Stimulated activated CD8-positive, alpha-beta memory T cell treated with anti-CD3 and anti-CD28 coated beads, Interleukin-4, amount 100 ng/mL, for 4 hours (primary cell): ENCODE measurements at places on chromosomes 13 and 19.
A peak's percentile ranks its signal among the peaks of the same experiment; 100 is the strongest.

DNA sequence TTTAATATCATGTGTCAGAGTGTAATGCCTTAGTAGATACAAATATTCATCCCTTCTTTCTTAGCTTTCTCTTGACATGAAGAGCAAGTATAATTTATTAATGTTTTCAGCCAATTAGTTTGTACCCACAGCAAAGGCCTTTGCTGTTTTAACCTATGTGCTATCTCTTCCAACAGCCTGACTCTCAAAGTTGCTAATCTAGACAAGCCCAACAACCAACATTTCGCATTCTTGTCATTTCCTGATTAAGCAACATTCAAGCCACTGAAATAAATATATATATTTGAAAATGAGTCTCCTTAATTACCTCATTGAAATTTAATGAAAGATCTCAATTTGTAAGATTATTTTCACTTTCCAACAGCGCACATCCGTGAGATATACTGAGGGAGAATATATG, 18.5 kb downstream of the EPSTI1 start:
- no peak for DNase-seq

- DNase-seq, result no peak
Measured at GRCh38 chr13:50829226-50829625, 14.3 kb downstream of the DLEU7 start.

DNA sequence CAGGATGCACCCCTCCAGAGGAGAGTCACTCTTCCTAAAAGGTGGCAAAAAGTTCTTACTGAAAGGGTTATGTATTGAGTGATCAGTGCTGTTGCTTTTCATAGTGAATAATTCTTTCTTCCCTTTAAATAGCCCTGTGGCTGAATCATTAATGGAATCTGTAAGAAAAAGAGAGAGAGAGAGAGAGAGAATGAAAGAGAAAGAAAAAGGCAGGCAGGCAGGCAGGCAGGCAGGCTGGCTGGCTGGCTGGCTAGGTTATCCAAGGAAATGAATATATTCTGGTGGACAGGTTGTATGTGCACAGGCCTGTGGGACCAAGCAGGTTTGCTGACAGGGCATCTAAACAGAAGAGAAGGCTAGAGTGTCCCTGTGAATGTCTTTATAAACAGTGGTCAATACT, 100.5 kb downstream of the DLEU7 start:
- no peak for DNase-seq

DNA sequence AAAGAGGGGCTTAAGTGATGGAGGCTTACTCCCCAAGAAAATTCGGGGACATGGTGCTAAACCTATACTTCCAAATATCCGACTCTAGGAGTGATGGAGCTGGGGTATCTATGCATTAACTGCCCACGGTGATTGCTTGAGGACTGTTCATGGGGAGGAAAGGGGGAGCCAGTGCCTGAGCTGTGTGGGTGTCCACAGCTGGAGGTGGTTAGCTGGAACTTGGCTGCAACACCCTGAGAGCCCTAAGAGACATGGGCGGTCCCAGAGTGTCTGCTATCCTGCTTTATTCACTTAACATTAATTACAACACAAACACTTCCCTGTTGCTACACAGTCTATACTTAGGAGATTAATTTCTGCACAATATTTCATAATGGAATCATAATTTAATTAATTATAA, 28.1 kb upstream of the POMP start:
- no peak for DNase-seq

DNA sequence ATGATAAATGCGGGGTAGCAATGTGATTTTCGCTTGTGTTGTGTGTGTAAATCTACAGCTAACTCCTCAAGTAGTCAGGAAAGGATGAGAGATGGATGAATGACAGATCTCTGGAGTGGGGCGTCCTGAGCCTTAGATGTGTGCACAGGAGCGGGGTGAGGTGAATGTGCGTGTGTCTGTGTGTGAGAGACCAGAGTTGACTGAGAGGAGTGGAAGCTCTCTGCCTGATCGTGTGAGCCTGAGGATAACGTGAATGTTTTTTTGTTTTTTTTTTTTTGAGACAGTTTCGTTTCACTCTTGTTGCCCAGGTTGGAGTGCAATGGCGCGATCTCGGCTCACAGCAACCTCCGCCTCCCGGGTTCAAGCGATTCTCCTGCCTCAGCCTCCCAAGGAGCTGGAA, 805 bp downstream of the ZNF461 start:
- no peak for DNase-seq

DNA sequence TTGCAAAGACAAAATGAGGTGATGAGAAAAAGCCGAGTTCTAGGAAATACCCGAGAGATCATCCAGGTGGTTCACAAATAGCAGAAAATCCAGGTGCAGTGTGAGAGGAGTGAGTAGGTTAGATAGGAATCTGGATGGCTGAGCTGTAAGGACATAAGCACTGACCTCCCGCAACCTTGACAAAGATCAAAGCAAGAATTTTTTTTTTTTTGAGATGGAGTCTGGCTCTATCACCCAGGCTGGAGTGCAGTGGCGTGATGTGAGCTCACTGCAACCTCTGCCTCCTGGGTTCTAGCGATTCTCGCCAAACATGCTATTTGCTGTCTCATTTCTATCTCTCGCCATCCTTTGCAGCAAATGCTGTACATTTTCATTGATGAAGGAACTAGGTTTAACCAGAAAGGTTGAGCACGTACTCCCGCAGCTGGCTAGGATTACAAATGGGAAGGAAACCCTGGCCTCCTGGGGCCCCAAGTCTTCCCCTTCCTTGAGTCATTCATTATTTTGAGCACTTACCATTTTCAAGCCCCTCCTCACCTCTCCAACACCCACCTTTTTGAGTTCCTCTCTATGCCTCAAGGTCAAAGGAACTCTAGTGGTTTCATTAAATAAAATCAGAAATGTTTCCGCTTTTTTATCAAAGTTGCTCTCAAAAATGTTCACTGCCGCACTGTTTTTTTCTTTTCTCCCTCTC, 38.8 kb downstream of the NLRP12 start:
- no peak for DNase-seq

GRCh38 chr19:47225746-47226425, 5.1 kb downstream of the BBC3 start:
- DNase-seq, result peak; percentile 72

DNA sequence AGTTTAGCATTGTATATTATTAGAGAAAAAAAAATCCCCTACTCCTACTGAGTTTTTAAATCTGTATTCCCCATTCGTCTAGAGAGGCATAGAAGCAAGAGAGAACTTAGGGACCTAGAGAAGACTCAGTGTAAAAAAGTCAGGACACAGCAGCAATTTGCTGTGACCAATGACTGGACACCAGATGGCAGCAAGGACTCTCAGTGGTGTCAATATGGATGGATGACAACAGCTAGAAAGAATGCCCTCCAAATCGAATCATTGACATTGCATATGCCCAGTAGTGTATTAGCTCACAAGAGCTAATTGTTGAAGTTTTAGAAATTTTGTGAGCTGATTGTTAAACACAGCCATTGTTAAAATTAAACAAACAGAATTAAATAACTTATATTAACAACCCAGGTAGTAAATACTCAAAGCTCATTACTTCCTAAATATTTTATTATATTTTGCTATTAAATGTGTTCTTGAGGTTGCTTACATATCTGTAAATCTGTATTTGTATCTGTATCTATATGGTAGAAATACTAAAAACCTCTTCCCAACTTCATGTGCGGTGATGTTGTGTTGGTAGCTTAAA, 43.9 kb downstream of the SIAH3 start:
- DNase-seq, result no peak

DNA sequence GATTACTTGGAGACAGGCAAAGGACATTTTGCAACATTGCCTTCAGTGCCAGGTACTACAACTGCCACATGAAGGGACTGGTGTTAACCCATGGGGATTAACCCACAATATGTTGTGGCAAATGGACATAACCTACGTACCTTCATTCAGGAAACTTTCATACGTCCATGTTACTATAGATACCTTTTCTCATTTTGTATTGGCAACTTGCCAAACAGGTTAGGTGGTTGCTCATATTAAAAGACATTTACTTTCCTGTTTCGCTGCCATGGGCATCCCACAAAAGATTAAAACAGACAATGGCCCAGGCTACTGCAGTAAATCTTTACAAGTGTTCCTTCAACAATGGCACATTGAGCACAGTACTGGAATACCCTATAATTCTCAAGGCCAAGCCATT, 925.3 kb downstream of the SLITRK6 start:
- DNase-seq, result no peak

DNA sequence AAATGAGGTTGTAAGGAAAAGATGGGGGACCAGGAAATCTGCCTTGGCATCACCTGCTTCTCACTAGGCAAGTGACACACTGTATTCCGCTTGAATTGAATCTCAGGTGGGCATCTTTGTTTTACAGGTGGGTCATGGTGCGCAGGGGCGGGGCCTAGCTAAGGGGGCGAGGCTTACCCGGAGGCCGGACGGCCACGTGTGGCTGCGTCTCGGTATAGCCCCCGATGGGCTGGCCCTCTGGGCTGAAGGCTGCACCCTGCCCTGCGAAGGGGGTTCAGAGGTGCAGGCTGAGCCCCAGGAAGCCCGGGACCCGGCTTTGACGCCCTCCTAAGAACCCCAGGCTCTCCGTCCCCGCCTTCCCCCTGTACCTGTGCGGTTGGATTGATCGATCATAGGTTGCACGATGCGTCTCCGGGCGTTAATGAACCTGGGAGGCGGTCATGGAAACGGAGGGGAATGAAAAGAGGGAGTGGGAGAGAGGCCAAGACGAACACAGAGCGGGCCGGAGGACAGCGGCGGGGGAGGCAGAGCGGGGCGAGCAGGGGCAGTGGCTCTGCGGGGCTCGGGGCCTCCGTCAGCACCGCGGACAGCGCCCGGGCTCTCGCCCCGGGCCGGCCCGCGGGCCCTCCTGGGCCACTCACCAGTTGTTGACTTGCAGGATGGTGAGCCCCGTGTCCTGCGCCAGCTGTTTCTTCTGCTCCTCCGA, 12.5 kb downstream of the MEIS3 start:
- no peak for DNase-seq

- DNase-seq, result no peak
Measured at GRCh38 chr19:46150606-46151005, 2.6 kb downstream of the IGFL2 start.

- no peak for DNase-seq
Measured at GRCh38 chr19:33156334-33156733, 24.4 kb downstream of the WDR88 start.

DNA sequence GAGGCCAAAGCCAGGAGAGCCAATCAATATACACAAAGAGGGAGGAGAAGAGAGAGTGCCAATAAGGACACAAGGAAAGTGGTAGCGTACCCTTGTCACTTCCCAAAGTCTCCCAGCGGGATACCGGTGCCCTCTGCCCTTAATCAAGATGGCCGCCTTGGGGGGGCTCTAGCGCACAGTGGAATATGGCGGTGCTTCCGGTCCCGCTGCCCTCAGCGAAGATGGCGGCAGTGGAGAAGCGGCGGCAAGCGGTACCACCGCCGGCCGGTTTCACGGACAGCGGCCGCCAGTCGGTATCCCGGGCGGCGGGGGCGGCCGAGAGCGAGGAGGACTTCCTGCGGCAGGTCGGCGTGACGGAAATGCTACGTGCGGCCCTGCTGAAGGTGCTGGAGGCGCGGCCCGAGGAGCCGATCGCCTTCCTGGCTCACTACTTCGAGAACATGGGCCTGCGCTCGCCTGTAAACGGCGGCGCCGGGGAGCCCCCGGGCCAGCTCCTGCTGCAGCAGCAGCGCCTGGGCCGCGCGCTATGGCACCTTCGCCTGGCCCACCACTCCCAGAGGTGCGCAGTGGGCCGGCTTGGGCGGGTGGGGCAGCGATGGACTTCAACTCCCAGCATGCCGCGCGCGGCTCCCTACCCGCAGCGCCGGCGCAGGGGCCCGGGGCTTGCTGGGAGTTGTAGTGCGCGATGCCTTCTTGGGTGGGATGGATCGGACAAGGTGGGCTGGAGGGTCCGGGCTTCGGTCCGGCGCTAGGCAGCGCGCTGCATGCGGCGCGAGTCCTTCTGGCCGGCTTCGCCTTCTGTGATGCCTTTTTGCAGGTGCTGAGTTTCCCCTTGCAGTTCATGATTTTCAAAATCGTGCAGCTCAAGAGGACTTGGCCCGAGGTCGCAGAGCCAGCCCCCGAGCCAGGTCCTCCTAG, at the start of gene TPGS1:
Gene TPGS1 (plus strand): TSS at position 212 of the 918 bp plus-strand sequence. CDS start 10 bp downstream, at position 222.
- DNase-seq, result peak; percentile 78

GRCh38 chr13:32001154-32001768, 30.3 kb upstream of the FRY start:
- DNase-seq, result no peak

DNA sequence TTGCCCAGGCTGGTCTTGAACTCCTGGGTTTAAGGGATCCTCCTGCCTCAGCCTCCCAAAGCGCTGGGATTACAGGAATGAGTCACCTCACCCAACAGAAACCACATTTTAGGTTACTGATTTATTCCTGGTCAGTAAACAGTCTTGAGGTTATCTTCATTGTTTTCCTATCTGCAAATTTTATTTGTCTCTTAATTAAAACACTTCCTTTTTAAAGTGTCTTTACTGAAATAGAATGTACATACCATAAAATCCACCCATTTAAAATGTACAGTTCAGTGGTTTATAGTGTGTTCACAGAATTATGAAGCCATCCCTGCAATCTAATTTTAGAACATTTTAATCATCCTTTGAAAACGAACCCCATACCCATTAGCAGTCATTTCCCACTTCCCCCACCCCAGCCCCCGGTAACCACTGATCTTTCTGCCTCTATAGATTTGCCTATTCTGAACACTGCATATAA, 63.0 kb downstream of the MAP4K1 start:
- no peak for DNase-seq

DNA sequence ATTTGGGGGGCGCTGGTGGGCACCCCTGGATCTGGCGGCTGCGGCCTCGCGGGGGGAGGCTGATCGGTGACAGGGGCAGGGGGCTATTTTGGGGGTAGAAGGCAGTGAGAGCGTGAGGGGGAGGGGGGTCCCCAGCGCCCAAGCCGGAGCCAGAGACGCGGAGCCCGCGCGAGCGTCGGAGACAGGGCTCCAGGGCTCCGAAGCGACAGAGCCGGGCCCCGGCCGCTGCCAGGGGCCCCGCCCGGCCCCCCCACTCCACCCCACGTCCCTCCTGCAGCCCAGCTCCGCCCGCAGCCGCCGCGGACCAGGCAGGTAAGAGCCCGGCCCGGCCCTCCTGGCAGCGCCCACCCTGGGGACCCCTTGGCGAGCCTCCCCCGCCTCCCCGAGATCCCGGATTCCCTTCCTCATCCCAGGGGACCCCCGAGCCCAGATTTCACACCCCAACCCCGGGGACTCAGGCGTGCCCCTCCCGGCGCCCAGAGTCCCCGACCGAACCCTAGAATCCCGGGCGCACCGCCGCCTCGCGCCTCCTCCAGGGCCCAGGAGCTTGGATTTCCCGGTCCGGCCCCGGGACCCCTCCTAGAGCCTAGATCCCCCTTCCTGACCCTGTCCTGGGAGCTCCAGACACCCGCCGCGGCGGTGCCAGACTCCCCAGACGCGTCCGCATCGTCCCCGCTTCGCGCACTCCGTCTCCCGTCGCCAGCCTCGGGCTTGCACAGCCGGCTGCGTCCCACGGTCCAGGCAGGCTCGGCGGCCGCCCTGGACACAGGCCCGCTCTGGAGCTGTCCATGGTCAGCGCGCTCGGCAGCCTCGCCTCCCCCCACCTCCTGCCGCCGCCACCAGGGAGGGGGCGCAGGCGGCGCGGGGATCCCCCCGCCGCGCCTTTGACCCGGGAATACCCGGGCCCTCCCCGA, at the start of gene PPFIA3:
Gene PPFIA3 (plus strand): TSS at position 134 of the 914 bp plus-strand sequence. CDS start 8,330 bp downstream, outside the sequence.
- DNase-seq, result no peak
